Hematopoietic multipotent progenitor cell treated with erythropoietin and hydrocortisone succinate and interleukin-3 and kit ligand, for 15 days (in vitro differentiated cells): ENCODE measurements at places on chromosomes 12 and 14.
A peak's percentile ranks its signal among the peaks of the same experiment; 100 is the strongest.

DNA sequence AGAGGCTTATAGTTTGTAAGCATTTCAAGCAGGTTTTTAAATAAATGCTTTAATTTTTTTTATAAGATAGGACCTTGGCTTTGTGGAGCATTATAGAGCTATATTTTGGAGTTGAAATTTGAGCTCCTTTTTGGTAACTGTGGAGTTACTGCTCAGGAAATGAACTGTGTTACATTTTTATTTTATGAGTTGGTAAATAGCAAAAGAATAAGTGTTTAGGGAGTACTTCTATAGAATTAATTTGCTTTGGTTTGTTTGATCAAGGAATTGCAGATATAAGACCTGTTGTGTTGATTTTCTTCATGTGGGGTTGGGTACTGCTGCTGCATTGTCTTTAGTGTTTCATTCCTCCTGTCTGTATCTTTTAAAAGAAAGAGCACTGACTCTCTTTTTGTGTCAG is 3.5 kb downstream of the ATP2A2 start:
- no peak for DNase-seq

- no peak for DNase-seq
These were observed 159.2 kb downstream of the PAX9 start for GRCh38 chr14:36820901-36821300.

DNA sequence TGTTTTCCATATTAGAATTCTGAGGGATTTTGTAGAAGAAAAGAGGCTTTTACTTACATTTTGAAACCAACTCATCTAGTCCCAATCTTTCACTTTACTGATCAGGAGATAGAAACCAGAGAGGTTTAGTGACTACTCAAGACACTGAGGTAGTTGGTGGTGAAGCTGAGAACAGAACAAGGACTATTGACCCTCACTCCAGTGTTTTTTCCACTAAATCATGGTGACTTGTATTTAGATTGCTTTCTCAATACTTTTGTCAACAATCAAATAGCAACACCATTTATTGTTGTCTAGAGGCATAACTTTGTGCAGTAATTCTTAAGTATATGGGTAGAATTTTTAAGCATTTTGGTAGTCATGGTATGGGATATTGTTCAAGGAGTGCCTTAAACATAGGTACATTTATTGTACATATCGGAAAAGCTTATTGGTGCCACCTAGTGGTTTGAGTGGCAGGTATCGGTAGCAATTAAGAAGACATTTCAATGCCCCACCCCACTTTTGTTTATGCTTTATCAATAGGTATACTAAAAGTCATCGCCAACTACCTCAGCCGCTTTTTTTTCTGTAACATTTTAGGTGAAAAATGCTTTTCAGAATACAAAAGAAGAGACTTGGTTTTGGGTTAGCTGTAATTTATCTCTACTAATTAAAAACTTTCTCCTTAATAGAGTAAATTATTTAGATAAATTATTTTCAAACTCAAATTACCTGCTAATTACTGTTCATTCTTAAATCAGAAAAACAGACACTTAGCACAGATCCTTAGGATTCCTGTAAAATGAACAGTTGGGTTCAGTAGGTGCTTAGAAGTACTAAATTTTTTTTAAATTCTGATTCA is 47.3 kb upstream of the PAWR start:
- DNase-seq = peak; percentile 26

- no peak for DNase-seq
These were observed 1713.2 kb upstream of the FLRT2 start for GRCh38 chr14:83816761-83817160.

- no peak for DNase-seq
These were observed 547 bp downstream of the CNTN1 start for GRCh38 chr12:40692765-40693206.

DNA sequence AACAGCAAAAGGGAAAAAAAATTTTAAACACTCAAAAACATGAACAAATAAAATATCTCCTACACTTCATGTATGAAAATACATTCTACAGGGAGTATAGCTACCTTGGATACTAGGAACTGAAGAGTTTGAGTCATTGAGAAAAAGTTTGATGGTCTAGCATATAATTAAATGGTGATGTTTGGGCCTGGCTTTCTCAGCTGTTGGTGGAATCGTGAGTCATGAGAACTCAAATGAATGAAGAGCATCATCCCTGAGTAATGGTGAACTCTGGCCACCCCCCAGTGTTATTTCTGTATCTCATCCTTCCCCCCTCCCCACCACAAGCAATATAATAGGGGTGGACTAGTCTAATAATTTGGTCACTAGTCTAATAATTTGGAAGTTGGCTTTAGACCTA is 6.7 kb upstream of the SLC6A15 start:
- no peak for DNase-seq

- no peak for DNase-seq
These were observed 17.2 kb downstream of the NAV3 start for GRCh38 chr12:77847680-77848431.

DNA sequence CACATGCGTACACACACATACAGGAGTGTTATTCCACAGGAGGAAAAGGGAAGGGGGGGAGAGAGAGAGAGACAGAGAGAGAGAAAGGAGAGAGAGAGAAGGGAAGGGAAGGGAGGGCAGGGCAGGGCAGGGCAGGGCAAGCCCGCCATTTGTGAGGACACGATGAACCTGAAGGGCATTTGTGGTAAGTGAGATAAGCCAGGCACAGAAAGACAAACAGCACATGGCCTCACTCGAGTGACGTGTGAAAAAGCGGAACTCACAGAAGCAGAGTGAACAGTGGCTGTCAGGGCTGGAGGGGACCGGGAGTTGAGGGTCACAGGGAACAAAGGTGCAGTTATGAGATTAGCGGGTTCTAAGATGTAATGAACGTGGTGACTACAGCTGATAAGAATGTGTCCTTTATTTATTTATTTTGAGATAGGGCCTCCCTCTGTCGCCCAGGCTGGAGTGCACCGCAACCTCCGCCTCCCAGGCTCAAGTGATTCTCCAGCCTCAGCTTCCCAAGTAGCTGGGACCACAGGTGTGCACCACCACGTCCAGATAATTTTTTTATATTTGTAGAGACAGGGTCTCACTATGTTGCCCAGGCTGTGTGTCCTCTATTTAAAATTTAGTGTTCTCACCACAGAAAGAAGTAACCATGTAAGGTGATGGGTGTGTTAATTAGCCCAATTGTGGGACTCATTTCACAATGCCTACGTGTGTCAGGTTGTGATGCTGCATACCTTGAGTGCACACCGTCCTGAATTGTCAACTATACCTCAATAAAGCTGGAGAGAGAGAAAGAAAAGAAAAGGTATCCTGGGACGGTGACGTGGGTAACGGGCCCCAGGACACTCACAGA is 18.7 kb upstream of the FBRSL1 start:
- peak; percentile 29 for DNase-seq

- DNase-seq = peak; percentile 68
These were observed 24.1 kb downstream of the DMAC2L start for GRCh38 chr14:50335989-50336824.

DNA sequence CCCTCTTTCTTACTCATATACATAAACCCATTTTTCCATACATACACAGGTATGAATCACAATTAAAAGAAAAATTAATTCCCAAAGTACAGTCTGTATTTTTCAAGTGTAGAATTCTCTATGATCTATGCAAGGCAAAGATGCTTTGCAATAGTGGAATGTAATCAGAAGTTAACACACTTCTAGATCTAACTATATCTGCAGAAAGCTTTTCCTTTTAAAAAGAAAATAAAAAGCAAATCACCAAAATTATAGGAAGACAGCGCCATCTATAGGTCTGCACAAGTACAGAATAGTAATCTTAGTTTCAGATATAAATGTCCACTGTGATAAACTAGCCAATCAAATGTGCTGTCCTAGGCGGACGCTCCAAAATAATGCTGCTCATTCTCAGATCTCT is 22.0 kb downstream of the SLC25A21 start:
- DNase-seq = peak; percentile 75

DNA sequence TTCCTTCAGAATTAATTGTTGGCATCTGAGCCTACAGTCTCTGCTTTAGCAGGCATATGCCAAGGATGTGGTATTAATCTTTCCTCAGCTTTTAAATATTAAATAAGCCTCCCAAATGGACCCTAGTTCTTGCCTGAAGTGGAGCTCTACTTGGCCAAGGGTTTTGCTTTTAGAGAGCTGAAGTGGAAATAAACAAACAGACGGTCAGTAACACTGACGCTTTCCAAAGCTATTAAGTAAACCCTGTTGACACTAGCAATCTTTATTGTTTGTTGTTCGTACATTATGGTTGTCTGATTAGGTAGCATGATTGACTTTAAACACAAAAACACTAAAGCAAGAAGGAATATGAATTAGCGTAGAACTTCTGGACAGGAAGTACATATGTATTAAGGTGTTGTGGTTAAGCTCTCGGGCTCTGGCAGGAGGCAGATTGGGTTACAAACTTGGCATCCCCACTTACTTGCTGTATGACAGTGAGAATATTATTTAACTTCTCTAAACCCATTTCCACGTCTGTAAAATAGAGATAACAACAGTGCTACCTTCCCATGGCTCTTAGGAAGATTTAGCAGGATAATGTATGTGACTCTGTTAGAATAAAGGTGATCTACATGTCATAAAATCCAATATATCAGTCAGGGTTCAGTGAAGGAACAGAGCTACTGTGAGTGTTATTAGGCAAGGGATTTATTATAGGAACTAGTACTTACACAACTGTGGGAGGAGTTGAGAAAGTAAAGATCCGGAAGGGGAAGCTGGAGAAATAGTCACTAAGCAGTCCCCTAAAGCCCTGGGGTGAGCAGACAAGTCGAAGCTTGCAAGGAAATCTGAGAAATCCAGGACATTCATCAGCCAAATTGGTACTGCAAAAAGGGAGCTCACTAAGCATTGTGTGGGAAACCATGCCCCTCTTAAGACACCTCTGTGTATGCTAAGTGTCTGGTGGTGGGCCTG is 92.2 kb upstream of the ATF7IP start:
- no peak for DNase-seq

DNA sequence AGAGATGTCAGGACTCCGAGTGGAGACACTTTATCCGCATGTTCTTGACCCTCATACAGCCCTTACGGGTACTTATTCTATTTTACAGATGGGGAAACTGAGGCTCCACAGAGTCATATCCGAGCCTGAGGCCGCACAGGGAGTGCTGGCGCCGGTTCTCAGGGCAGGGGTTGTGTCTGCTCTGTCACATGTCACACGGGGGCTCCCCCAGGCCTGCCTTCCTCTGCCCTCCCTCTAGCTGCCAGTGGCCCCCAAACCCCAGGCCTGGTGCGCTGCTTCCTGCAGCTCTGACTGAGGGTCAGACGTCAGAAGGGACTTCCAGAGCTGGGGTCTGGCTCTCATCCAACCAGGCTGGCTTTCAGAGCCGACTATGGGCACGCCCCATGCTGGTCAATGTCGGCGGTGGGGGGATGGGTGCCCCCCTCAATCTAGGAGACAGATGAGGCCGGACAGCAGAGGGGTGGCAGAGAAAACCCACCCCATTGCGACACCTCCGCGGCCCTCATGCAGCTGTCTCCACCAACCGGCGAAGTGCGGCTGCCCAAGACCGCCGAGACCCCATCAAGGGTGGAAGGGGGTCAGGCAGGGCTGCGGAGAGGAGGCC is 811 bp upstream of the INF2 start:
- peak; percentile 40 for DNase-seq

GRCh38 chr12:117363056-117363662 is 1.7 kb upstream of the NOS1 start:
- no peak for DNase-seq

GRCh38 chr12:24505366-24506015 is 443.4 kb downstream of the BCAT1 start:
- DNase-seq = no peak

DNA sequence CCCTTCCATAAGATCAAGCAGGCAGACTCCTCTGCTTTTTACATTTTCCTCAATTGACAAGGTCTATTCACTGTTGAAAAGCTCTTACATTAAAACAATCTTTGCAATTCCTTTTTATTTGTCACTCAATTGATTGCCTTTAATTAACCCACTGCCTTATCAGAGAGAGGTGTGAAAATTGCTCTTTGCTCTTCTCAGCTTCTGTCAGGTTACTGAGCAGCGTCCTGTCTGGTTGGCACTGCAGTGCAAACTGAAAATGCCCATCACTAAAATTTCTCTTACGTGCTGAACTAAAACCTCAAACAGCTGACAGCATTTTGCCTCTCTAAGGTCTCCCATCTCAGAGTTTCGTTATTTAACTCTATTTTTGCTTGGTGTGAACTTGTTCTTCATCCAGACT is 504.1 kb upstream of the ATXN7L3B start:
- no peak for DNase-seq

- no peak for DNase-seq
These were observed 5.7 kb upstream of the ATG101 start for GRCh38 chr12:52063981-52064649.

- no peak for DNase-seq
These were observed 187.9 kb downstream of the EPS8 start for GRCh38 chr12:15601210-15601800.

DNA sequence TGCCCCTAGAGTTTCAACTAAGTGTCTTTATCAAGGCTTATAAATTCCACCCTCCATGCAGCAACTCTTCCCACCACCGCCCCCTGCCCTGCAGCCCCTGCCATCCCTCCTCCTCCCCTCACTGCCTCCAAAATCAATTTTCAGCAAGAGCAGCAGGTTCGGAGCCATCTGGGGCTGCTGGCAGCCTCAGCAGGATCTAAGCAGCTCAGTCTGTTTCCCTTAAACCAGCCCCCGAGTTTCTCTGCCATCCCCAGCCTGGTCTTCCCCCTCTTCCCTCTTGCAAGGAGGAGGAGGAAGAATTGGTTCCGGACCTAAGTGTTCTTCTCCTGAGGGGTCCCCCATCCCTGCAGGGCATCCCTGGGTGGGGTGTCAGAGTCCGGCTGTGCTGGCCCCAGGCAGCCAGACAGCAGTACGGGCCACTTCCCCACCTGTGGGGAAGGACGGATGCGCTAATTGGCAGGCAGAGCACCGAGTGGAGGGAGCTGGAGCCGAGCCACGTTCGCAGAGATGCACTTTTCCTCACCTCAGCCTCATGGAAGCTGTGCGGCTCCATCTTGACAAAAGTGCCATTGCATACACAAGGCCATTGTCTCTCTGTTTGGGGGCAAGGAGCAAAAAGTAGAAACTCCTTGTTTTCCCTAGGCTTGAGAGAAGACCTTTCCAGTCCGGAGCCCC is 189.3 kb downstream of the KCNA5 start:
- no peak for DNase-seq

GRCh38 chr14:65723348-65723747 is 310.8 kb downstream of the FUT8 start:
- DNase-seq = no peak

- DNase-seq = no peak
These were observed 37.9 kb downstream of the CYP46A1 start for GRCh38 chr14:99721792-99722516.

DNA sequence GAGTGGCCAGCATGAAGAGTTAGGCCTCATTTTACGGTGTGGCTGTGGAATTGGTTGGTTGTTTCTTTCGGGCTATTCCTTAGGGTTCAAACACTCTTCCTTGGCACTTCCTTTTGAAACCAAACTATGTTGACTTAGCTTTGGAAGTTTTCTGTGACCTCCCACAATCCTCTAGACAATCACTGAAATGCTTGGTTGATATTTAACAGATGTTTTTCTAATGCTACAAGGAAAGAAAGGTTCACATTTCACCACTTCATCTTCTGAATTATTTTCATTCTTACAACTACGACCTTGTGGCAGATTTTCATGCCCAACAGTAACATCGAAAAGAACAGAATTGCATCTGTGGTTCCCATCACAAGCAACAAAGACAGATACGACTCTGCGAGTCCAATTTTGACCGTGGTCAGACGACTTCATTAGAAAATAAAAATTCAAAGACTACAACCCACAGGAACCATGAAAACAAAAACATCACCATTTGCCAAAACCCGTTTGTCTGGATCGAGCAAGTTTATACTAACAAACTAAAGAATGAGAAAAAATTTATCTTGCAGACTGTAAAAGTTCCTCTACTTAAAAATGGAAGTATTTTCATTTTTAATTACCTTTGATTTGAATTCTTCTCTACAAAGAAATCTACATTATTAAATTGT is 16.9 kb downstream of the PRKAB1 start:
- no peak for DNase-seq
